Stimulated activated CD8-positive, alpha-beta memory T cell treated with anti-CD3 and anti-CD28 coated beads, Interleukin-15, amount 100 ng/mL, for 48 hours (primary cell): ENCODE measurements at places on chromosomes 7 and 10.

GRCh38 chr7:130667593-130668257 is 823 bp downstream of the COPG2 start:
- DNase-seq, result no peak

DNA sequence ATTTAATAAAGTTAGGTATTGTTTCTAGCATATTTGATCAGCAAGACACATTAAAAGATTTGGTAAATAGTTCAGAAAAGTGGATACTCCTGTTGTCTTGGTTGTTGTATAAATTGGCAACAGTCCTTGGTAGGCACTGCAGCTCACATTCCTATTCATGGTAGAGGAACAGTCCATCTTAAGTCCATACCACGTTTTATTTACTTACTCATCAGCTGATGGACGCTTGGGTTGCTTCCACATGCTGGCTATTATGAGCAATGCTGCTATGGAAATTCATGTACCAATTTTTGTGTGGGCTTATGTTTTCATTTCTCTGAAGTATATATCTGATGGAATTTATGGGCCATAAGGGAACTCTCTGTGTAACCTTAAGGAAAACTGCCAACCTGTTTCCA is 43.3 kb downstream of the C10orf120 start:
- DNase-seq, result no peak

- DNase-seq, result no peak
Observed at GRCh38 chr10:123463181-123463580, 203.0 kb upstream of the GPR26 start.

GRCh38 chr10:15146366-15146765 is 22.1 kb downstream of the NMT2 start:
- no peak for DNase-seq

DNA sequence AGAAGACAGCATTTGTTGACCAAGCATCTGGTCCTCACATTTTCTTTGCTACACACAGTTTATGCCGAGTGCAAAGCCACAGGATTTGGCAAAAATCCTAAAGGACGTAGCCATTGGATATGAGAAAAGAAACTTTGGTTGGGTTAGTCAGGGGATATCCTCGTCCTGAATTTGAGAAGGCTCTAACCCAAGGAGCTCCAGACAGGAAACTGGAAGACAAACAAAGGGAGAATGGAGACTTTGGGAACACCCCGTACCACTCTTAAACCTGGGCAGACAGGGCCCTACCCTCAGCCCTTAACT is 146.6 kb upstream of the FRMD4A start:
- DNase-seq, result no peak

DNA sequence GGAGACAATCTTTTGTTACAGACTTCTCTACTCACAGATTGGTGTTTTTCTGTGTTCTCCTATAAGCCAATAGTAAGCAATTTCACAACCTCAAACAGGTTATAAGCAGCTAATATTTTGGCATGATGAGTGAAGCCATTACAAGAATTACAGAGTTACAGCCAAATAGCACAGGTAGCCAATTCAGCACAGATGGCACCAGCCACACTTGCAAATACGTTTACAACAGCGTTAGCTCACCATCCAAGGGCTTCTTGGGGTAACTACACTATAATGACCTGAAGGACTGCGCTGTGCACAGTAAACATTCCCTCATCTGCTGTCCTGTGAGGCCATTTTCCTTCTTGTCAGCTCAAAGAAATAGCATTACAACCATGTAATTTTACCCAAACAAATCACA is 428.6 kb downstream of the TCERG1L start:
- DNase-seq, result no peak

- no peak for DNase-seq
Observed at GRCh38 chr7:99791021-99791420, 7.0 kb upstream of the CYP3A4 start.

GRCh38 chr10:131223422-131223821 is 88.1 kb downstream of the TCERG1L start:
- no peak for DNase-seq

DNA sequence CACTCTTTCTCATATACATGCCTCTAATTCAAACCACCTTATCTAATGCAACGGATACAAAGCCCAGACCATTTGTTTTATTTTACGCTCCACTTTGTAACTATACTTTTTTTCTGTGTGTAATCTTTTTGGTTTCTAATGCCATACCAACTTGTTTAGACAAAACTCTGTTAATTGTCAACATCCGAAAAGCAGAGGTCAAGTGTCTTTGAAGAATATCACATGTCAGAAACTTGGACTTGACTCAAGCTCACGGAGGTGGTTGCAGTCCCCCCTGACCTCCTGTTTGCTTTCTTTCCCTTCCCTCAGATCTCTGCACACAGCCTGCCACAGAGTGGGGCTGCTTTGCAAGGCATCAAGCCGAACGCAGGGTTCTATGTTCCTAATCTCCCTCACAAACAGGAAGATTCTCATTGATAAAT is 698.9 kb downstream of the PARD3 start:
- no peak for DNase-seq

GRCh38 chr10:62244785-62245467 is 23.7 kb downstream of the RTKN2 start:
- DNase-seq, result no peak

DNA sequence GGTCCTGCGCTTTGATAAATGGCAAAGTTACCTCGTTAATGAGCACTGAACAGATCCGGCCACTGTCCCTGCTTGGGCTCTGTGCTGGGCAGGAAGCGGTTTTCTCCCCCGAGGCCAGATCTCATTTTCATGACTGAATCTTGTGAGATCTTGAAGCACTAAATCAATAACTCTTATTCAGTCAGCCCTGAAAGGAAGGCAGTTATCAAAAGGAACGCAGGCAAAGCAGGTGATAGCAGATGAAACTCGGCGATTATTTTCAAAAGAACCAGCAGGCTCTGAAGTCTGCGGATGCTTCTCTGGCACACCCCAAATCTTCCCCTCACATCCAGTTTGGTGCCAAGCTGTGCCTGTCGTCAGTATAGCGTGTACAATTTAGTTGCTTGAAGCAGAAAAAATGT is 228.7 kb downstream of the BAMBI start:
- DNase-seq, result no peak

GRCh38 chr7:156003220-156004162 is 191.2 kb upstream of the SHH start:
- DNase-seq, result no peak

DNA sequence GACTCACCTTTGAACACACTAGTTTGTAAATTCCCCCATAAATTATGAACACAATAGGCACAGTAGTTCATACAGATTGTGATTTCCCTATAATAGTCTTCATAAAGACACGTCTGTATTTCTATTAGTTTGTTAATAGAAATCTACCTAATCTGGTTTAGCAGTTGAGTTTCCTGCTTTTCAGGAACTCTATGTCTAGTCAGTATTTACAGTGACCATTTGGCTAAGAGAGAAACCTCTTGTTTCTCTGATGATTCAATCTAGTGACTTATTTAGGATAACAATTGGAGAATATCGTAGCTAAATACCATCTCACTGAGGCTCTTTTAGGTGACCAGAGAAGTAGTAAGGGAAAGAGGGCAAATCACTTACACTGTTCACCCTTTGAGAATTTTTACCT is 5.9 kb upstream of the HERPUD2 start:
- DNase-seq, result no peak

DNA sequence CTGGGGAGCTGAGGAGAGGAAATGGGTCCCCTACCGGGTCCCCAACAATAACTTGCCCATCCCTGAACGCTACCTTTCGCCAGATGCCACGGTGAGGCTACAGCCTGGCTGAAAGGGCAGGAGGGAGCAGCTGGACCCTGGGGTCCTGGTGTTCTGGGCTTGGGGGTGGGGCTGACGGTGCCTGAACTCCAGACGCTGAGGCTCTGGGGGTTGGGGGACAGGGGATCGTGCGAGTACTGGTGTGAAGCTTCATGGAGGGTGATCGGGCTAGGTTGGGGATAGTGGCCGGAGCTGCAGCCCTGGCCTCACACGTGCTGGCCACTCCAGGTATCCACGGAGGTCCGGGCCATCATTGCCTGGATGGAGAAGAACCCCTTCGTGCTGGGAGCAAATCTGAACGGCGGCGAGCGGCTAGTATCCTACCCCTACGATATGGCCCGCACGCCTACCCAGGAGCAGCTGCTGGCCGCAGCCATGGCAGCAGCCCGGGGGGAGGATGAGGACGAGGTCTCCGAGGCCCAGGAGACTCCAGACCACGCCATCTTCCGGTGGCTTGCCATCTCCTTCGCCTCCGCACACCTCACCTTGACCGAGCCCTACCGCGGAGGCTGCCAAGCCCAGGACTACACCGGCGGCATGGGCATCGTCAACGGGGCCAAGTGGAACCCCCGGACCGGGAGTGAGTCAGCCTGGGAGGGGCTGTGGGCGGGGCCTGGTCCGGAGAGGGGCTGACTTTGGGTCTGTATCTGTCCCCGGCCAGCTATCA is 8.3 kb downstream of the AEBP1 start:
- DNase-seq, result no peak

- DNase-seq, result no peak
Observed at GRCh38 chr10:101330631-101331225, 23.2 kb upstream of the BTRC start.

DNA sequence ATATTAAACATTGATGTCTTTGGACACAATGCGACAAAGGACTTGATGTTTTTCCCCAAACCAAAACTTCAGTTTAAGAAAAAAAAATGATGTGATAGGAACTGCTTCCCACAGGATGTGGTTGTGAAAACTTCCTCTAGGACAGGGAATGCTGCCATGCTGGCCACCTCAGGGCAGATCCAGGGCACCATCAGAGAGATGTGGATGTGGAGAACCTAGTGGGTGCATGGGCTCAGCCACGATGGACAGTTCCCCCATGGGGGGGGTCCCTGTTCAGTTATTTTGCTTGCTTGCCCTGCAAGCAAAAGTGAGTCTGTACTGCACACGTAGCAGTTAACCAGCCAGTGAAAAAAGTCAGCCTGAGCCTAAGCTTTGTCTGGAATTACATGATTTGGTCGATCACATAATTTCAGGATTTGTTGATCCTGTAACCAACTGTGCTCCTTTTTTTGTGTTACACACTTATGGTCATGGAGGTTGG is 36.3 kb downstream of the LAMB4 start:
- no peak for DNase-seq
